ENCODE measurements at places on chromosomes 13 and 19. TPM values are rescaled to one million over a fixed set of nuclear protein-coding genes. Genes with fewer than 3 reads are reported as not detected.

DNA sequence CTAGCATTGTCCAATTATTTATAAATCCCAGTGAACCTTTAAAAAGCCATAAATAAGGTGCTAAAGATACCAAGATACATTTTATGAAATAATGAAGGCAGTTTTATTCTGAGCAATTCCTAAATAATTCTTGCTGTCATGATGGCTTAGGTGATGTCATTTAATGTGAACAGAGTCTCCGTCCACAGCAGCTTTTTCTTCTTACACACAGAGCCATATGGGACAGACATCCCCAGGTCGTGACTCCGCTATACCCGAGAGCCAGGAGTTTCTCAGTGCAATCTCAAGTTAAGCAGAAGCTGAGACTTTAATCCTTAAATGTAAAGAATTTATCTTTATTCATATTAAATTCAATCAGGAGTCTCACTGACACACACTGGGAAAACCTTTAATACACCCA lies 29.7 kb downstream of the EFNB2 start:
- no peak for DNase-seq

DNA sequence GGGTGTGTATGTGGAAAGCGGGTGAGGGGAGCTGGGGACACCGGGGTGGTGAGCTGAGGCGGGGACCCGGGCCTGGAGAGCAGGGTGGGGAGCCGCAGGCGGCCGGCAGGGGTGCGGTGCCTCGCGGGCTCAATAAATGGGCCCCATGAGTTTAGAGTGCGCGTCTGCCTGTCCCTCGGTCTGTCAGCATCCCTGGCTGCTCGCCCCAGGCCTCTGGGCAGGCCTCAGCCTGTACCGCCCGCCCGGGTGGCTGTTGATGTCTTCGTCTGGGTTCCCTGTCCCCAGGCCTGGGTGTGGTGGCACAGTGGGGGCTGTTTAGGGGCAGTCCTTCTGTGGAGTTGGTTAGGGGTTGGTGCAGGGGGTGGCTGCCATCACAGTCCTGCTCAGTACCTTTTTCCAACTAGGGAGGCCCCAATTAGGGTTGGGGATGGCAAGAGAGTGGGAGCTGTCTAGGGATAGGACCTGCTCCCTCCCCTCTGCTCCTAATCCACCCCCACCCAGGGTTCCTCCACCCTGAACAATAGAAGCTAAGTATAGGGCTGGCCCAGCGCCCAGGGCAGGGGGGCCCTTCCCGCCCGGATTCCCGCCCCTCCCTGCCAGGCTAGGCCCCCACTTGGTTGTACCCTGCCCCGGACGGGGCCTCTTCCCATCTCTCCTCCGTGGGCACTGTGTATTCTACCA lies 12.2 kb downstream of the CIC start:
- DNase-seq = peak; percentile 81

- no peak for DNase-seq
These were observed 321.7 kb downstream of the DCT start for GRCh38 chr13:94157705-94158218.

DNA sequence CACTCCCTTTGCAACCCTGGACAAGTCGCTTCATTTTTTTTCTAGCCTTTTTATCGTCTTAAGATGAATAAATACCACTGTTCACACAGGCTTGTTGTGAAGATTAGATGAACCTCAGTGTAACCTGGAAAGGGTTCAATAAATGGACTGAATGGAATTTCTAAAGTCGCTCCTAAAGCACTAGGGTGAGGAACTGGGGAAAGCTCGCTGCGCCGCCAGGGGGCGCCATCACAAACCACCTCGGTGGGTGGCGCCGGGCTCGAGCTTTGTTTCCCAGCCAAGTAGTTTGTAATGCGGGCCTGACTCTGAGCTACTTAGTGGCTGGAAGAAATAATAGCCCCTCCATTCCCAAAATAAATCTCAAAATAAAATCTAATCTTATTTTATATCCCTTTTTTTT lies 2.2 kb upstream of the CEACAM6 start:
- peak; percentile 31 for DNase-seq

DNA sequence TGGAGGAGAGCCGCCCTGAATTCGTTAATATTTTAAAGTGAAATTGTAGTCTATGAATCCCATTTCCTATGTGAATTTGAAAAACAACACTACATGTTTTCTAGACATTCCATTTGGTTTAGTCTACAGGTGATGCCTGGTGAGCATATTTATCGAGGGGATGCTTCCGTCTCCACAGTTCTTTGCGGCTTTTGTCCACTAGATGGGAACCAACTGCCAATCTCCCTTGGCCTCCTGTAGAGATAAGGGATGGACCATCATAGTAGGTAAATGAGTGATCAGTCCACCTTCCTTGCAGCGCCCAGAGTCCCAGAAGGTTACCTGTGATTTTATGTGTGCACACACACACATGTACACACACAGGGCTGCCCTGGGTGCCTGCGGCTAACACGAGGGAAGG lies 289.8 kb upstream of the SOX21 start:
- DNase-seq = no peak

DNA sequence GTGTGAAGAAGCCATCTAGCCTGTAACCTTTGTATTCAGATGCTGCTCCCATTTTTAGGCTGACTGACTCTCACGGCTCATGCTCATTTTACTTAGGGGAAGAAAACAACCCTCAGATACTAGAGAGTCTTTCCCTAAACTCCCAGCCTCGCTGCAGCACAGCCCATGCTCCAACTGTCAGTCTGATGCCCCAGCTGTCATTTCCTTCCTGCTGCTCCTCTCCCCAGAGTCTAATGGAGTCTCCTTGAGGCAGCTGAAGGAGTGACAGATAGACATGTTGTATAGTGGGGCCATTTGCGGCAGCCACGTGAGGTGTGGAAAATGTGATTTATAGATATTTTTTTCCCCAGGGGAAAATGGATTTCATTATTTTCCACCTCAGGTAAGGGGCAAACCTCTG lies 59.2 kb upstream of the OLFM4 start:
- no peak for DNase-seq

DNA sequence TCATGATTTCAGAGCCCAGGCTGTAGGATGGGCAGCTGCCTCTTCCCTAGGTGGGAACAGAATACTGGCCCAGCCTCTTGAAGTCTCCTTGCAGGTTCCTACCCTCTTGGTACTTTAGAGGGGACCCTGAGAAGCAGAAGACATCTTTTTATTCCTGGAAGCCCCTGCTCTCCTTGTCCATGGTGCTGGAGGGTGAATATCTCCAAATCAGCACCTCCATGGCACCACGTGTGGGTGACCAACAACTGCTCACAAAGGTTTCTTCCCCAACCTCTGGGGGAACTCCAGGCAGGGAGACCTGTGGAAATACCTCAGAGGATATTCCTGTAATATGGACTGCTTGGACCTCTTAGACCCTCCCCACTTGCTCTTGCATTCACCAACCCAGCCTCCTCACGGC lies 48.1 kb upstream of the TSHZ3 start:
- DNase-seq = no peak

- peak; percentile 19 for DNase-seq
These were observed 333.9 kb downstream of the RFC3 start for GRCh38 chr13:34151885-34152284.

GRCh38 chr13:43191546-43191945 lies 168.2 kb downstream of the DNAJC15 start:
- DNase-seq = no peak

Gene CYP2A7
- not detected for polyA plus RNA-seq

Gene RNF113B
- polyA plus RNA-seq = not detected

Gene ZNF665
- 4.5 TPM for polyA plus RNA-seq
